ENCODE measurements at places on chromosomes 1 and 21.

DNA sequence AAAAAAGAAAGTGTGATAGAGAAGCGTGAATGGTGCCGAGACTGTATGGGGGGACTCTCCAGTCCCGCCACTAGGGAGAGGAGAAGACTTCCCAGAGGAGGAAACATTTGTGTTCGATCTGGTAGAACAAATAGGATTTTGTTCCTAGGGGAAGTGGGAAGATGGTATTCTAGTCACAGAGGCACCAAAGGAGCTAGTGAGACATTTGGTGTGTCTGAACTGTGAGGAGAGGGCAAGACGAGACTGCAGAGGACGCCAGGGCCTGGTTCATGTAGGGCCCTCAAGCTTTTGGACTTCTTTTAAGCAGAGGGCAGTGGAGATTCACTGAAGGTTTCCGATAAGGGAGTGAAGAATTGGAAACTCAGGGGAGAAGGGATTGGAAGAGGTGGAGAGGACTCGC, 2.9 kb downstream of the BTBD19 start:
- no peak for DNase-seq

- no peak for DNase-seq
These were observed 30.6 kb downstream of the SNRPE start for GRCh38 chr1:203891950-203892349.

- DNase-seq, result no peak
These were observed 144.5 kb downstream of the SLC45A1 start for GRCh38 chr1:8462371-8462892.

- no peak for DNase-seq
These were observed 50.8 kb downstream of the OLFM3 start for GRCh38 chr1:101945884-101946283.
